ENCODE measurements at places on chromosomes 5 and 9. TPM values are rescaled to one million over a fixed set of nuclear protein-coding genes. Genes with fewer than 3 reads are reported as not detected.

- H3K4me1 ChIP-seq = no peaks in the 10 kb centered on the region
- H3K36me3 ChIP-seq = no peaks in the 10 kb centered on the region
- no peak overlapping the region for H3K27ac ChIP-seq
- H3K27me3 ChIP-seq = no peaks in the 10 kb centered on the region
Observed at GRCh38 chr9:106177216-106177615, 482.9 kb downstream of the TMEM38B start.

DNA sequence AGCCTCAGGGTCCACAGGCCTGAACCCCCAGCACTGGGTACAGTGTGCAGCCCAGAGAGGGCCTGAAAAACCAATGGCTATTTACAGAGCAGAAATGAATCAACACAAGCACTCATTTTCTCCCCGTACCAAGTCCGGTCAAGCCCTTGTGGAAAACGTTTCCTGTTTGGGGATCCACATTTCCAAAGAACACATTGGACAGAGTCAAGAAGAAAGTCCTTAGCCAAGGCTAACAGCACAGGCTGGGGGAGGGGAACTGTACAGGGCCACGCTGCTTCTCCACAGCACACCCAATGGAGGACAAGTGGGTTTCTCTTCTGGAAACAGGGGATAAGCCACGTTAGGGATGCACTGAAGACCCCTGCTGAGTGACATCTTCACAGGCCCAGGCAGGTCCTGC lies 62.3 kb downstream of the NSUN2 start:
- H3K4me3 ChIP-seq = no peak overlapping the region
- no peaks in the 10 kb centered on the region for H3K36me3 ChIP-seq
- no peak for DNase-seq
- no peak overlapping the region for H3K27ac ChIP-seq
- no peaks in the 10 kb centered on the region for H3K27me3 ChIP-seq
- no peaks in the 10 kb centered on the region for H3K4me1 ChIP-seq

- no peaks in the 10 kb centered on the region for H3K4me1 ChIP-seq
- no peak overlapping the region for H3K4me3 ChIP-seq
- no peak overlapping the region for H3K27ac ChIP-seq
- H3K27me3 ChIP-seq = no peaks in the 10 kb centered on the region
- no peaks in the 10 kb centered on the region for H3K36me3 ChIP-seq
Observed at GRCh38 chr5:103353581-103353980, 95.0 kb downstream of the MACIR start.

Gene MCIDAS
- total RNA-seq = not detected

Gene PPWD1
- total RNA-seq = 50.5 TPM

- no peak overlapping the region for H3K4me3 ChIP-seq
- no peak overlapping the region for H3K27ac ChIP-seq
- H3K4me1 ChIP-seq = no peaks in the 10 kb centered on the region
Observed at GRCh38 chr5:107853696-107854095, 183.0 kb upstream of the EFNA5 start.

Gene SH3GL2
- not detected for total RNA-seq

- H3K4me3 ChIP-seq = no peak overlapping the region
- DNase-seq = no peak
- H3K4me1 ChIP-seq = peaks cover 42% of the 10 kb centered on the region
- no peaks in the 10 kb centered on the region for H3K27me3 ChIP-seq
Observed at GRCh38 chr5:1793966-1794900, 5.4 kb downstream of the MRPL36 start.

DNA sequence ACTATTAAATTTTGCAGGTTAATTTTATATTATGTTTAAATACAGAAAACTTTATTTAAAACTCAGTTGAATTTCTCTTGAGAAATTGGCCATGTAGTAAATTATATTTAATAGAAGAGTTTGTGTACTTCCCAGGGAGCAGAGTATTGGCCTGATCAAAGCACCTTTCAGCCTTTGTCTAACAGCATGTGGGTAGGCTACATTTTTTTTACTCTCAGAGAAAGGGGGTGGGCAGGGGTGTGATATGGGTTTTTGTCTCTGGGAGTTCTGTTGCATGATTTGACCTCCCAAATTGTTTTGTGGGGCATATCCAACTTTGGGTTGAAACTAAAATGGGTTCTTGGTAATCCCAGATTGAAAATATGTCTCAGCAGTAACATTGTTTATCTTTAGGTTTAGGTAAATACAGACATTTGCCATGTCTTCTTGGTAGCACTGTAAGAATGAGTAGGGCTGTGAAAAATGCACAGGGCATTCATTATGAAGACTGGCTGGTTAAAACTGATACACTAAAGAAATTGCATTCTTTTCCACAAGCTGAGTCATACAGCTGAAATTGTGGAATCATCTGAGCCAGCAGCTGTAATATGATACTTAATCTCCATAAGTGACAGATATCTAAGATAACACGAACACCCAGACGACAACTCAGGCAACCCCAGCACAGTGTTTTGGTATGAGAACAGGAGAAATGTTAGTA lies 75.4 kb upstream of the CDKN2B start:
- H3K4me3 ChIP-seq = no peak overlapping the region
- DNase-seq = no peak
- peaks cover 12% of the 10 kb centered on the region for H3K4me1 ChIP-seq
- no peaks in the 10 kb centered on the region for H3K36me3 ChIP-seq

DNA sequence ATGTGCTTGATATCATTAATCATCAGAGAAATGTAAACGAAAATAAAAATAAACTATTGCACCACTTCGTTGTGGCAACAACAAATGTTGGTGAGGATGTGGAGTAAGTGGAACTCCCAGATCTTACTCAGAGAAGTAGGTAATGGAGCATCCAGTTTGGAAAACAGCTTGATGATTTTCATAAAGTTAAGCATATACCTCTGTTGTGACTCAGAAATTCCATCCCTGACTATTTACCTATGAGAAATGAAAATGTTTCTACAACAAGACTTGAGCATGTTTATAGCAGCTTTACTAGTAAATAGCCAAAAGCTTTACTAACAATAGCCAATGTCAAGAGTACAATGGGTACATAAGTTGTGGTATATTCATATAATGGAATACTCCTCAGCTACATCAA lies 214.7 kb upstream of the NMUR2 start:
- no peak overlapping the region for H3K27ac ChIP-seq
- DNase-seq = no peak
- H3K36me3 ChIP-seq = no peaks in the 10 kb centered on the region
- H3K4me3 ChIP-seq = no peak overlapping the region
- no peaks in the 10 kb centered on the region for H3K4me1 ChIP-seq
- no peaks in the 10 kb centered on the region for H3K27me3 ChIP-seq

- DNase-seq = no peak
- no peaks in the 10 kb centered on the region for H3K4me1 ChIP-seq
- no peak overlapping the region for H3K4me3 ChIP-seq
- H3K36me3 ChIP-seq = no peaks in the 10 kb centered on the region
- H3K27ac ChIP-seq = no peak overlapping the region
- no peaks in the 10 kb centered on the region for H3K27me3 ChIP-seq
Observed at GRCh38 chr9:134669399-134669955, 27.9 kb downstream of the COL5A1 start.
